ENCODE measurements at places on chromosomes 6 and 20. TPM values are rescaled to one million over a fixed set of nuclear protein-coding genes. Genes with fewer than 3 reads are reported as not detected.

FAM217A gene
- polyA plus RNA-seq = 1.7 TPM

- DNase-seq = no peak
Observed at GRCh38 chr6:69379518-69379917, 417.3 kb downstream of the LMBRD1 start.

- DNase-seq = no peak
Observed at GRCh38 chr20:36312724-36313441, 6.7 kb downstream of the DLGAP4 start.

DNA sequence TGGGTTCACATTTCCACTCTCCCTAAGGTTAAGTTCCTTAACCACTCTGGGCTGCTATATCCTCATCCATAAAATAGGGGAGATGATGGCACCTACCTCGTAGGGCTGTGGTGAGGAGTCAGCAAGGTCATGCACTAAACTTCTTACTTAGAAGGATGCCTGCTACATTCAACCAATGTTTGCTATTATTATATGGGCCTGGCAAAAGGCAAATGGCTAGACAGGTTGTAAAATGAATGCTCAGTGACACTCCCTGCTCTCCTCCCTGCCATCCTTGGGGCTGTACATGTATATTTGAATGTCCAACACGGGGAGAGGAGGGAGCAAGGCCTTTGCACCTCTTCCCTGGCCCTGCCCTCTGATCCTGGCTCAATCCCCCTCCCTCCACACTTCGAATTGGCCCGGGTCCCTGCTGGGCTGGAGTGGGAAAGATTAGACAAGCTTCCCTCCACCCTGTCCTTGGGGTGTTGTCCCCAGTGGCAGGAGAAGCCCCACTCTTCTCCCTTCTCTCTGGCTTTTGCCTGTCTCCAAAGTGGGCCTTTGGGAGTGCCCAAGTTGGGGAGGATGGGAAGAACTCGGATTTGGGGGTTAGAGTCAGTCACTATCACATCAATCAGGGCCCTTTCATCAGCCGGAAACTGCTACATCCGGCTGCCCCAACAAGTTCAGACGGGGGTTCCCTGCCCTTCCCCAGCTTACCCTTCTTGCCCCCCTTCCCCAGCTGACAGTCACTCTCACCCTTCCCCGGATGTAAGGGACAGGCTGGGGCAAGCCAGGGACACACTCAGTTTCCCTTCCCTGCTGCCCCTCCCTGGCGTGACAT lies 36.3 kb upstream of the VEGFA start:
- no peak for DNase-seq

DNA sequence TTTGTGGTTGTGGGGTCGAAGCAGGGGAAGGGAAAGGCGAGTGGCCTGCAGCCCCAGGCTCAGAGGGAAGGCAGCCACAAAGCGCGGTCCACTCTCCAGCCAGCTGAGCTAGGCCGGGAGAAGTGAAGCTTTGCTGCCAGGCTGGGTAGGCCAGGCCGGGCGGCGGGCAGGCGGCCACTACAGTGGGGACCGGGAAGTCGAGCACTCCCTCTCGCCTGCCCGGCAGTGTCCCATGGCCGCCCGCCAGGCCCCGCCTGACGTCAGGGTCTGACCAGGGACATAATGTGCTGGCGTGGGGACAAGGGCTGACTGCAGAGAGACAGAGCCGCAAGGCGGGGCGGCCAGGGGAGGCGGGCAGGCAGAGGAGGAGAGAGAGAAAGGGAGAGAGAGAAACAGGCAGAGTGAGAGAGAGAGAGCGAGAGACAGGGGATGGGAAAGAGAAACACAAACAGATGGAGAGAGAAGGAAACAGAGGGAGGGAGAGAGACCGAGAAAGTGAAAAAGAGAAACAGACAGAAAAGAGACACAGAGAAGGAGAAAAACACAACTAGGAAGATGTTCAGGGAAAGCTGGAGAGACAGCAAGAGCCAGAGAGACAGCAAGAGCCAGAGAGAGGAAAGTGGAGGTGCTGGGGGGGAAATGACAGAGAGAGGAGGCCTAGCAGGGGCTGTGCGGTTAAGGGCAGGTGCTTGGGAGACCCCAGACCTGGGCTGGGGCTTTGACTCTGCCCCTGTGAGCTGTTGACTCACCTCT lies 94.5 kb upstream of the PTPN1 start:
- peak; percentile 61 for DNase-seq

GRCh38 chr6:116072368-116072767 lies 11.7 kb upstream of the FRK start:
- DNase-seq = no peak

DNA sequence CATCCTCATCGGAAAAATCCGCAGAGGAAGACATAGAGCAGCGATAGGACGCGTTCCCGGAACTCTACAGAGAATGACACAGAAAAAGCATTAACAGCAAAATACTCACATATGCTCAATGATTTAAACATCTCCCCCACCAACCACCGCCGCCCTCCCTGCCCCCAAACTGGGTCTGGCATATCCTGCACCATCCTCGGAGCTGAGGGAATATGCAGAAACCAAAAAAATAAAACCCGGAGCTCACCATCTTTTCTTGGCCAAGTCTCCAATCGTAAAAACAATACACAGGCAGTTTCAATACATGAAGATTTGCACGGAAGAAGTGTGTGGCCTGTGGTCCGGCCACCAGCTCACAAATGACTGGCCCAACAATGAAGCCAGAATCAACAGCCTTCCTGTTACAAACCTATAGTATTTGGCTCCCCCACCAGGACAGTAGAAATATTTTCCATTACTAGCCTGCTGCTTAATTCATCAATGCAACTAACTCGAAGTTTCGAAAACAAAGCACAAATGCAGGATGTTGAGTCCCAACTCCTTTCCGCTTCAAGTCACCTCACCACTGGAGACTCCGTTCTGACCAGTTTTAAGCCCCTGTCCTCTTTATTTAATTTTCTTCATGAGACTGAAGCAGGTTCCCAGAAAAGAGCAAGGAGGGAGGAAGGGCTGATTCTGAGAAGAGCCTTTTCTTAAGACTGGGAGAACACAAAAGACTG lies 103.2 kb upstream of the BEND6 start:
- peak; percentile 67 for DNase-seq

MRPS26 gene
- polyA plus RNA-seq = 54.6 TPM

VSX1 gene
- not detected for polyA plus RNA-seq

TTLL9 gene
- 3.2 TPM for polyA plus RNA-seq

CDH4 gene
- 8.9 TPM for polyA plus RNA-seq

DNA sequence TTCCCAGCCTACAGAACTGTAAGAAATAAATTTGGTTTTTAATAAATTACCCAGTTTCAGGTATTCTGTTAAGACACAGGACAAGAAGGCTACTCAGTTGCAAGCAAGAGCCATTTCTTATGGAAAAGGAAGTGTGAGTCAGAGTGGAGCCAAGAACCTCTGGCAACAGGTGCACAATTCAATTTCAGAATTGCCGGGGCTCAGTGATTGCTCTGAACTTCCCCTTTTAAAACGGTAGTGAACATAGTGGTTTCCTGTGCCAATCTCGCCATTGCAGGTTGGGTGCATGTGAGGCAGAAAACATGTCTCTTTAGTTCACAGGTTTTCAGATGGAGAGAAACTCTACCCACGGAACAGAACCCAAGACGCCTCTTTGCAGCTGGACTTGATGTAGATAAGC lies 16.4 kb downstream of the PIGT start:
- no peak for DNase-seq

DNA sequence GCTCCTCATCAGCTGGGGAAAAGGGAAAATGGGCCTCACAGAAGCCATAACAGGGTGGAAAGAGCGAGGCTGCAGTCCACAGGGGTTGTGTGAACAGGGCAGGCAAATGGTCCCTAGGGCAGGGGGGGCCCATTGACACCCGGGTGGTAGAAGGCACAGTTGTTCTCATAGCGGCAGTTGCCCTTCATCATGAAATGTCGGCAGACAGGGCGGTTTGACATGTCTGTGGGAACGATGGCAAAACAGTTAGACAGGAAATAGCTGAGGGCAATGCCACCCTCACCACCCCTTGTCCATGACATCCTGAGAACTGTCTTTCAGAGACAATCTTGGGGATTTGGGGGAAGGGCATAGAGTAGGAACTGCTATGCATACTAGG lies 15.6 kb downstream of the PPP1R10 start:
- DNase-seq = no peak

DNA sequence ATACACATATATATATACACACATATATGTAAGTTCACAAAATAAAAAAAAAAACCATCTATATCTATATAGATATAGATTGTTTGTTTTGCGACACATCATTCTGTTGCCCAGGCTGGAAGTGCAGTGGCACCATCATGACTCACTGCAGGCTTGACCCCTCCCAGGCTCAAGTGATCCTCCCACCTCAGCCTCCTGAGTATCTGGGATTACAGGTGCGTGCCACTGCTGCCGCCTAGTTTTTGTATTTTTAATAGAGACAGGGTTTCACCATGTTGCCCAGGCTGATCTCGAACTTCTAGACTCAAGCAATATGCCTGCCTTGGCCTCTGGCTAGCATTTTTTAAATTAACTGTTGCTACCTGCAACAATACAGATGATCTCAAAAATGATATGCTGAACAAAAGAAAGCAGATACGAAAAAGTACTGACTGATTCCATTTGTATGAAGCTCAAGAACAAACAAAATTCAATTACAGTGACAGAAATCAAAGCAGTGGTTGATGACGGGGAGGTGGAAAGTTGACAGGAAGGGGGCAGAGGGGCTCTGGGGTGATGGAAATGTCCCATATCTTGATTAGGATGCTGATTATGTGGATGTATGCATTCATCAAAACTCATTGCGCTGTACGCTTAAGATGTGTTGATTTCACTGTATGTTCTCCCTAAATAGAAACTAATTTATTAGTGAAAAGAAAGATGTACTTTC lies 49.6 kb downstream of the ATXN1 start:
- no peak for DNase-seq

ECT2L gene
- 0.19 TPM for polyA plus RNA-seq

DNA sequence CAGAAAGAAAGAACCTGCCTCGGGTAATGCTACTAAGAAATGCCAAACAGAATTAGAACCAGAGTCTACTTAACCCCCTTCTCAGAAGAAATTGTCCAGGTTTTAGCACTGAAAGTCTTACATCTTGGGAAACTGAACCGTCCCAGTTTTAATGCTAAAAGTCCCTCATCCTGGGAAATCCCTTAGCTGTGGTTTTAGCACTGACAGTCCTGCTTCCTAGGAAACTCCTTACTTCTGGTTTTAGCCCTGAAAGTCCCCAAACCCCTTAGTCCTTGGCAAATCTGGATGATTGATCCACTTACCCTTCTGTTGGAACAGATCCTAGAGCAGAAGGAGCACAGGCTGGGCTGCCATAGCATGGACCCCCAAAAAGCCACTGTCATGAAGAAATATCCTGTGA lies 4.8 kb upstream of the TMEM14A start:
- DNase-seq = no peak

DNA sequence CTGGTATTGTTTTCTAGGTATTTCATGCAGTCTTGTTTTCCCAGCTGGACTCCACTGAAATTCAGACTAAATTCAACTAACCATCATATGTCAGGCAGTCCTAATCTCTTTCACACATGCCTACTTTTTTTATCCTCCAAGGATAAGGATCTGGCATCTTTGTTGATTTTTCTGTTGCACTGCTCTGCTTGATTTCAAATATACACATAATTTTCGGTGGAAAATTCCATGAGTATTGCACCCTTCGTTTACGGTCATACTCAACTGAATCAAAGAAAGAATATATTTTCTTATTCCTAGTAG lies 64.8 kb upstream of the UNC93A start:
- DNase-seq = no peak

- DNase-seq = no peak
Observed at GRCh38 chr6:42224222-42225028, 6.8 kb upstream of the MRPS10 start.

LY6G6F gene
- 0.68 TPM for polyA plus RNA-seq

DNA sequence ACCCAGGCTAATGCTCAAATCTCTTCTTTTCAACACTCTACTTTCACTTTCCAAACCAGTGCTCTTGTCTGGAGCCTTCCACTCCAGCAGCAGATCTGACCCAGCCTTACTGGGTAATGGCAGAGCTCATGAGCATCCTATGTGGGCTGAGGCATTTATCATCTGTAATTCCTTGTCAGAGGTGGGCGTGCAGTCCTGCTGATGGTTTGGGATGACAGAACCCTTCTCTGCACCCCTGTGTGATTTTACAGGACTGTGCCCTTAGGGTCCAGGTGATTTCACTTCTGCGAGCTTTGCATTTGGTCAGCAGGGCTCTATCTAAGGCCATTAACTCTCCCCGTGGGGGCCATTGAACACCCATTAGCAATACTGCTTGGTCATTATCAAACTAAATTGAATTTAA lies 55.4 kb downstream of the LAMA4 start:
- DNase-seq = no peak

GRCh38 chr6:66558189-66558588 lies 851.2 kb upstream of the EYS start:
- DNase-seq = no peak

FUT9 gene
- polyA plus RNA-seq = 6.7 TPM

- no peak for DNase-seq
Observed at GRCh38 chr6:26332408-26332807, 32.6 kb upstream of the BTN3A2 start.

- no peak for DNase-seq
Observed at GRCh38 chr6:166648846-166649245, 21.8 kb upstream of the RPS6KA2 start.
